ENCODE measurements at places on chromosomes 13 and 19.

DNA sequence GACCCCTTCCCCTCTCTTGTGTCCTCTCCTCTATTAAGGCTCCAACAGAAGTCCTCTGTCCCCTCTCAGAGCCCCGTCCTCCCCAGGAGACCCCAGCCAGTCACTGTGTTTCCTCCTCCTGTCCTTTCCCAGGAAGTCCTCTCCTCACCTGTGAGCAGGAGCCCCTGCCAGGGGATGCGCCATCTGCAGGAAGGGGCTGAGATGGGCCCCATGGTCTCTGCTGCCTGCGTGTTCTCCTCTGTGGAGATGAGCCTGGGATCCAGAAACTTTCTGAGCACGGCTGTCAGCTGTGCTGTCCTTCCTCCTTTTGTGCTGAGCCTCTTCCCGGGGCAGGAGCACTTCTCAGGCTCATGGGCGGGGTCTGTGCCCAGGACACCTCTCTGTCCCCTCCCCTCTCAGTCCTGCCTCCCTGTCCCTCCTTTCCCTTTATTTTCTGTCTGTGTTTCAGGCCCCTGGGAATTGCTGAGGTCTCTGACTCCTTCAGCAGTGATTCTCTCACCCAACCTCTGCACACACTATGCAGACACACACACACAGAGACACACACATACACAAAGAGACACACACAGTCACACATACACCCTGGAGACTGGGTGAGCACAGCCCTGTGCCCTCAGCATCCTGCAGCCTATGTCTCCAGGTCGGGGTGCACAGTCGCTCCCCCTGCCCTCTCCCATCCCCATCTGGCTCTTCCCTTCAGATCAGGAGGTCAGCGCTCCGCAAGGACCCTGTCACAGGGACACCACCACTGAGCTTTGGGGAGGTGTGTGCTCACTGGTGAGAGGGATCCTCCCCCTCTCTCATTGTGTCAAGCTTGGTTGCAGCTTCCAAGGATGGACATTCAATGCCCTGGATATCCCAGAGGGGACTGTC lies at the start of gene CEACAM8:
Gene CEACAM8, minus strand, starts transcription at position 308 of the 873 bp plus-strand sequence. Its CDS starts 96 bp downstream, at position 212.
- DNase-seq, result no peak

- DNase-seq, result peak; percentile 59
Observed at GRCh38 chr19:53881482-53882390, at the start of gene PRKCG. Gene PRKCG (plus strand): TSS chr19:53882197. CDS start chr19:53882495, 298 bp downstream.

DNA sequence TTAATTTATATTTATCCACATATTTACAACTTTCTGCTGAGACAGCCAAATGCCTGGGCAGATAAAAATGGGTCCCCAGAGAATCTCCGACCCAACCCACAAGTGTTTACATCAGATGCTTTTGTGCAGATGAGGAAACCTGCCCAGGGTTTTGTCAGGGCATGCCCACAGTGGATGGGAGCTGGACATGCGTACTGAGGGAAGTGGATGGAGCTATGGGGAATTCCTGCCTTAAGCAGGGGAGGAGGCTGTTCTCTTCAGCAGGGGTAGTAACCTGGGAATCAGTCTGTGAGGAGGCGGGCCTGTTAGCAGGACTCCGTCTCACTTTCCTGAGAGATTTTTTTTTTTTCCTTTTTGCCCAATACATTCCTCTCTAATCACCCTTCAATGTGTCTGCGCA lies 122.9 kb downstream of the RFC3 start:
- no peak for DNase-seq

DNA sequence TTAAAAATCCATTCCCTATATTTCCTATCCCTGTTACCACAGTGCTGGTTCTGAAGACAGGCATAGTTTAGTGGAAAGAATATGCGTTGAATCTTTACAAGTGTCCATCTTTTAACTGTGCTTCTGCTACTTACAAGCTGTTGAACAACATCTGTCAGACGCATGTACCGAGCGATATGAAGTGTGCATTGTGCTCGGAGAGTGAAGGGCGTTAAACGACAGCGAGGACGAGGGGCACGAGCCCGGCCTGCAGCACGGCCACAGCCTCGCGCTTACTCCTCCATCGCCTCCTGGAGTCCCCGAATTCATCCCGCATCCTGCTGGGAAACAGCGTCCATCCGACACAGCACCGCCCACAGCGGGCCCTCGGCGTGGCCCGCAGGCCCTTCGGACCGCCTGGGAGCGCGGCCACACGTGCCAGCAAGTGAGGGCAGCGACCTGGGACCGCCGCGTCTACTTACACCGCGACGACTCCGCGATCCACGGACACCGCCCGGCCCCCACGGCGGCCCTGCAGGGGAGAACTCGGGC lies 514 bp downstream of the PCID2 start:
- DNase-seq, result no peak

- no peak for DNase-seq
Observed at GRCh38 chr19:52666506-52666905, 28.4 kb upstream of the ZNF83 start.

GRCh38 chr13:102405499-102406100 lies 3.8 kb upstream of the FGF14 start:
- DNase-seq, result no peak

GRCh38 chr19:47113850-47114651 lies 475 bp upstream of the ZC3H4 start:
- no peak for DNase-seq

GRCh38 chr13:100602493-100603111 lies 14.0 kb upstream of the GGACT start:
- no peak for DNase-seq

DNA sequence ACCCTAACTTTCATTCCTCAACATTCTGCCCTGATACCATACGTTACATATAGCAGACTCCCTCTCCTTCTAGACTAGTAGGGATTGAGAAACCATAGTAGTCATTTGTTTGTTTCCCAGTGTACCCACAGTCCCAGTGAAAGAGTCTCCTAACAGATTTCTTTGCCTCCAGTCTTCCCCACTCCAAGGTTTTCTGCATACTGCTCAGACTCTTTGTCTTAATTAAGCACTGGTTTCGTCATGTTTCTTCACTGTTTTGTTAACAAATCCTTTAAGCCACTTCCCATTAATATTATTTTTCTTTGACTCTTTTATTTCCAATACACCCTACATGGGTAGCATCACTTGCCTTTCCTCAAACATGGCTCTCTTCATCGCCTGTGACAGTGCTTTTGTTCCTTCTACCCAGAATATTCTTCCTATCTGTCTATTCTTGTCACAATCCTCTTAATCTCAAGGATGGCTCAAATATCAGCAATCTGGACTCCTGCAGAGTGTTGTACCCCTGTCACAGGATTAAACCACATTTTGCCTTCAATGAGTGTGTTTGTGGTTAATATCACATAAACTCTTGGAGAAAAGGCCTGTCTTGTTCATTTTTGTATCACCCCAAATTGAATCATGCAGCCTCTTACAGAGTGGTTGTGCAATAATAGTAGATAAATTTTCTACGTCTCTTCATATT lies 92.7 kb upstream of the KLF12 start:
- no peak for DNase-seq

DNA sequence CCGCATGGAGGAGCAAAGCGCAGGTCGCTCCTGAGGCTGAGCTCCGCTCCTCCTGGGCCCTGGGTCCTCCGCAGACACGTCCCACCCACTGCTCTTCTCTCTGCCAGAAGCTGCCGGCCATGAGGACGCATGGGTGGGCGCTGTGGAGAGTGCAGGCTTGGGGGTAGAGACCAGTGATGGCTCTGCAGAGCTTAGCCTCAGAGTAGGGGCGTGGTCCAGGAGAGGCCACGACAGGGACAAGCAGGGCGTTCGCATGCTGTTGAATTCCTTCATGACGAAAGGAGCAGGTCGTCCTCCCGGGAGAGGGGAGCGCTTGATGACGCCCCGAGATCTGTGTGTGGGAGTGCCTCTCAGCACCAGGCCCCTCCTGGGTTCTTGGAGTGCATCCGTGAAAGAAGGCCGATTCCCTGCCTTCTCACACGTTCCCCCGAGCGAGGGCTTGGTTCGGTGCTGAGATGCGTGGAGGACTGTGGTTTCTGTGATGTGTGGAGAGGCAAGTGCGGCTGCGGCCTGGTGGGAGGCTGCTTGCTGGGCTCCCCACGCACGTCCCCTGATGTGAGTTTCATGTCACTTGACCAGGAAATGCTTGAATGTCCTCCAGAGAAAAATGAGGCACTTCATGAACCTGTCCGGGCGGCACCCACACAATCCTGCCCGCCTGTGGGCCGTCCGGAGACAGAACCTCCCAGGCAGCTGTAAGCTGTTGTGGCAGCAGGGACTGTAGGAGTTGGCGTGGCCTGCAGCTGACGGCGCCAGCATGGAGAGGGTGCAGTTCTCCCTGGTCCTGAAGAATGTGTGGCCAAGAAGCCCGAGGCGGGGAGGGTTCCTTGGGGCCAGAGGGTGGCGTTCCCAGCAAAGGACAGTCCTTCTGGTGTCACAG lies 4.5 kb downstream of the SF3A2 start:
- no peak for DNase-seq
